Activated T-cell treated with anti-CD3 and anti-CD28 coated beads, Interleukin-2, amount 50 U/mL, for 4 hours (primary cell): ENCODE measurements at places on chromosomes 11 and 22.

GRCh38 chr11:35664977-35665441 is 2.4 kb downstream of the TRIM44 start:
- DNase-seq = no peak

DNA sequence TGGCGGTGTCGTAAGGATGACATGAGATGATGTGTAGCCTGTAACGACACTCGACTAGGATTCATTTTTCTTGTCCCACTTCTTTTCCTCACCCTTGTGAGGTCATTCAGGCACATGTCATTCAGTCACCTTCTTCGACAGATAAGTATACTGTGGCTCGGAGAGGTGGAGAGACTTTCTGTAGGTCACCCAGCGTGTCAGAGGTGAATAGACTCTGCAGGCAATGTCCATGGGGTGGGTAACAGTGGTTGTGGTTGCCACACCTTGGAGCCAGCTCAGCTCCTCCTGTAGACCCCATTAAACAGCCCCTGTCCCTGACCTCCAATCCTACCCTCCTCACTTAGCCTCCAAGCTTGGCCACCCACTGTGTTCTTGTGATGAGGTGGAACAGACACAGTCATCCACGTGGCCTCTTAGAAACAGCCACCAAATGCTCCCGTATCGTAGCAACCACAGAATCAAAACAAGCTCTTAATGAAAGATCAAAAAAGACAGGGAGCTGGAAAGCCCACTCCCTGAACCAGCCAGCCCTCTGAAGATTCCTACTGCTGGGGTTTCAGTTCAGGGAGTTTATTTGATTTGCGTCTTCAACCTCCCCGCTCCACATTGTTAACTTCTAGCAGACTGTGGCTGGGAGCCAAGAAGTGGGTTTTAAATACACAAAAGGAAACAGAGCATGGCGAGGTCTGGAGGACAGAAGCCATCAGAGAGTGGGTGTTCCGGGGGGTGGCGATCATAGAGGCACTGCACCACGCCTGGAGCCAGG is 89.0 kb upstream of the GRK3 start:
- DNase-seq = no peak

DNA sequence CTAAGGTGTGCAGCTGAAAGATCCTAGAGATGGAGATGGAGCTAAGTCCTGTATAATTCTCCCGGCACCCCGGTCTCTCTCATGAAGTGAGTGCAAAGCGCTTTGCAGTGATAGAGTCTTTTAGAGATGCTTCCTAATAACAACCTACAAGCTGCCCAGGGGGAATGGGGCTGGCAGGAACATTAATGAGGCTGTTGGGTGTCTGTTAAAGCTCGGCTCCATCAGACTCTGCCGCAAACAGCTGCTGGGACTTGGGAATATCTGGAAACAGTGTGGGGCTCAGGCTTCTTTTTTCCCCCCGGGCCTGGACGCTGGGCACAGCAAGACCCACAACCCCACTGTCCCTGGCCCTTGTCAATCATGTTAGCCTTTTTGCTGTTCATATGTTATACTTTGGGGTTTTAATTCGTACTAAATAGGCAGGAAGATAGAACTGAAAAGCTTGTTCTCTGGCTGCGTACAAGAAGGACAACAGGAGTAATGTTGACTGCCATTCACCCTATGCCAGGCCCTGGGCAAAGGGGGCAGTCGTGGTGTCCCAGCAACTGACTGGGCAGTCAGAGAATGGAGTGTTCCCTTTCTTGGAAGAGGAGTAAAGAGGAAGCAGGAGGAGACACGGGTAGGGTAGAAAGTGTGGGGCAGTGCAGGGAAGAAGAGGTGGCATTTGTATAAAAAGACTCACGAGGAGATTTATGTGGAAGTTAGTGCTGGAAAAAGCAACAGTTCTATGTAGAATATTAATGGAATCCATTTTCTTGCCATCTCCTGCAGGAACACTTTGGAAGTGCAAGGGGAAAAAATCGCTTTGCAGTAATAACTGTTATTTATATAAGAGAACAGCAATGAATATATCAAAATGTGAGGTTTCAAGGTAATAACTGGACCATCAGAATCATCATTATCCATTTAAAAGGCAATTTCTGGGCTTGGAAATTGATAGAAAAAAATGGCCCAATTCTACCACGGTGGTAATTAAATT is 232.8 kb downstream of the GRIK4 start:
- DNase-seq = no peak

DNA sequence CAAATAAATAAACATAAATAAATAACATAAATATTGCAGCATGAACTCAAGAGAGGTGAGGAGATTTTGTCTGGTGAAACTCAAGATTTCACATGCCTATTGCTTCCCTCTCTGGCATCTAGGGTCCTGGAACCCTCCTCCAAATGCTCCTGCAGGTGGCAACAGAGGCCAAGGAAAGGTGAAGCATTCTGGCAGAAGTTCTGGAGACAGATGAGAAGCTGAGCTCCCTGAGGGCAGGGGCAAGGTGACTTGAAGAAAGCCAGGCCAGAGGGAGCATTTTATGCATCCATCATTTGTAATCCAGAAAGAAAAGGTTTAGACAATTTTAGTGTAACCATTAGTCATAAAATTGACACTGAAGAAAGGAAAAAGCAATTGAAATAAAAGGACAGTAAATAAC is 64.9 kb downstream of the ENDOD1 start:
- peak; percentile 58 for DNase-seq

- DNase-seq = no peak
Measured at GRCh38 chr11:118524757-118525470, 2.4 kb upstream of the TTC36 start.

- no peak for DNase-seq
Measured at GRCh38 chr11:126391286-126391954, 35.9 kb downstream of the ST3GAL4 start.

DNA sequence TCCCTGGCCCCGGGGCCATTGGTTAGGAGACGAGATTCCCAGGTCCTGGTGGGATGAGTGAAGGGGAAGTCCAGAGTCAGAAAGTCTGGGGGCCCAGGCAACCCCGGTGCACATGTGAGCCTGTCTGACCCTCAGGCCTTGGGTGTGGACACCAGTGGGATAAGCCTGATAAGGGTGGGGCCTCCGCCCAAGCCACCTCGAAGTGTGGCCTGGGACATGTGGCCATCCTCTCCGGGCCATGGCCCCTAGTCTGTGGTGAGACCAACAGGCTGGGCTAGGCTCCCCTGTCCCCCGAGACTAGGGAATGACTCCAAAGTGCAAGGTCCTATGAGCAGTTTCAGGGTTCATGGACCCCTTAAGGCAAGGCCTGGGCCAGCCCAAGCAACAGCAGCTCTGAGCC is 6.3 kb downstream of the CABP7 start:
- DNase-seq = no peak

GRCh38 chr11:122050021-122050690 is 65.9 kb downstream of the BLID start:
- DNase-seq = no peak

DNA sequence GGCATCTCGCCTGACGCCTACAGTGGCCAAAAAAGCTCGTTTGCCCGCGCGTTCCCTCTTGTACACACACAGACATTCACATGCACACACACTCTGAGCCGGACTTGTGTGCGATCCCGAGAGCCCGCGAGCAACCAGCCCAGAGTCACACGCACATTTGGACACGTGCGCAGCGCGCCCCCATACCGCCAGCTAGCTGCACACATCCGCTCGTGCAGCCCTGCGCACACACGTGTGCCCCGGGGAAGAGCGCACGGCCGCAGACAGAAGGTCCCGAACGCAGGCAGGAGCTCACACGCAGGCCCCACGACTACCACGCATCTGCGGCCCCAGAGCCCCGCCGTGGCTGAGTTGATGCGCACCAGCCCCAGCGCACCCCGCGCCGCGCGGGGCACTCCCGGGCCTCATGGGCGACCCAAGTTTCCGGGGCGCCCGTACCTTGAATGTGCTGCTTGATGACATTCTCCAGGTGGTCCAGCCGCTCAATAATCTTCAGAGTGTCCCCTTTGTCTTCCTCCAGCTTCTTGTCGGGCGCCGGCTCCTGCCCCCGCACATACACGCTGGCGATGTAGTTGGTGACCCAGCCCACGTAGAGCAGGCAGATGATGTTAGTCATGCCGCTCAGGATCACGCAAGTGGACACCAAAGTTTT is 758 bp downstream of the GALNT18 start:
- no peak for DNase-seq

DNA sequence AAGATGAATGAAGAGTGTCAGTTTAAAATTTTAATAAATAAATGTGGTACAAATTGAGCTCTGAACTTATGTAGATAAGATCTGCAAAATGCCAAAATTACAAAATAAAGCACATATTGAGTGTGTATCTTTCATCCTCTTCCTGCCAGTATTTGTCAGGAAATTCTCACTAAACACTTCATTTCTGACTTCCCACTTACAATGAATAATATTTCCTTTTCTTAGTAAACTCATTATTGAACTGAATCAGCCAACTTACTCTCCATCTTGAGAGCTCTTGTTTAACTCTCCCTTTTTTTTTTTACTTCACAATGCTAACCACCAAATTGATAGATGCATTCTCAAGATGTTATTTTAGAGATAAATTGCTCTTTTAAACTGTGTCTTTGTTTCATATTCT is 1230.2 kb downstream of the JRKL start:
- no peak for DNase-seq

DNA sequence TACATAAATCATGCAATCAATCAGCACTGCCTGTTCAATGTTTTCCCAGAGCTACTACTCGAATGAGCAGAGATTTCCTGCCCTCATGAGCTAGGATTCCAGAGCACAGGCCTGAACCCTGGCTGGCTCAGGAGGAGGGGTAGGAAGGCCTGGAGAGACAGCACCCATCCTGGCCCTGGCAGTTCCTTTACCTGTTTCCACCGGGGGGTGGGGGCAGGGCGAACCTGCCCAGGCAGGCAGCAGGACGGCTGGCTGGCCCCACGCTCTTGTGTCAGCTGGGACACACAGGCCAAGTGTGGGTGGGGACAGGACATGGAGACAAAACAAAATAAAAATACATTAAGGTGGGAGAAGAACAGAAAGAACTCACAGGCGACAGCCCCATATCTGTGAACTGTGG is 109.8 kb upstream of the BID start:
- no peak for DNase-seq

- DNase-seq = no peak
Measured at GRCh38 chr11:114064216-114064615, 4.7 kb downstream of the ZBTB16 start.

DNA sequence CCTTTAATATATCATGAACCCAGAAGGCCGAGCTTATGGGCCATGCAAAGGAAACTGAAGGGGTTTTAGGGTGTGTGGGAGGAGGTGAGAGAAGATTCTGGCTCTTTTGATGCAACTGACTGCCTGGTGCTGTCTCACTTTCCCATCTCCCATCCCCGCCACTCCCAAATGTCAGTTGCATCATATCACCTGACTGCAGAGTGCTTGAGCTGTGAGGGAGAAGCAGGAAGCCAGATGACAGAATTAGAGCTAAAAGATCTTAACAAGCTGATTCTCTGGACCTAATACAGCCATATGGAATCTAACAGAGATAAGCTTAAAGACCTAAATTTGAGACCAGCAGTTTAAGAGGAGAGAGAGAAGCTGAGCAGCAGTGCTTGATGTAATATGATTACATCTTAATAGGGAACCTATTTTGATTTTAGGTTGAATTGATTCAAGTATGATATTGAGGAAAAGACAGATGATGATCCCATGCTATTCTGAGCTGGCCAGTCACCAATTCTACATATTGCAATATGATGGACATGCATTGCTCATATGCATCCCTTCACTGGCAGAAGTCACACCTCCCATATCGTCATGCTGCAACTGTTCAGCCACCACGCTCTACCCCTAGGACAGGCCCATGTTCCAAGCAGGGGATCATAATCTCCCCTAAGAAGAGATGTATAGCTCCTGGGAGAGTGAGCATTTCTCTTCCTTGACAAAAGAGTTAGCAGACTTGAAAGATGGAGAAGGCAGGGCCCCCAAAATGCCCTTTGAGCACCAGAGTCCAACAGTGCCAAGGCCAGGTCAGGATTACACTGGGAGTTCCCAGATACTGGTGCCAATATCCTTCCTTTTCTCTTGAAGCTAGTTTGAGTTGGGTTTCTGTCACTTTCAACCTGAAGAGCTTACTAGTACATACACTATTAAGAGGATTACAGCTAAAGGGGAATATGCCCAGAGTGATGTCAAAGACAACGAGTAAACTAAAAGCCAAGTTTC is 44.9 kb downstream of the PLEKHA7 start:
- no peak for DNase-seq

DNA sequence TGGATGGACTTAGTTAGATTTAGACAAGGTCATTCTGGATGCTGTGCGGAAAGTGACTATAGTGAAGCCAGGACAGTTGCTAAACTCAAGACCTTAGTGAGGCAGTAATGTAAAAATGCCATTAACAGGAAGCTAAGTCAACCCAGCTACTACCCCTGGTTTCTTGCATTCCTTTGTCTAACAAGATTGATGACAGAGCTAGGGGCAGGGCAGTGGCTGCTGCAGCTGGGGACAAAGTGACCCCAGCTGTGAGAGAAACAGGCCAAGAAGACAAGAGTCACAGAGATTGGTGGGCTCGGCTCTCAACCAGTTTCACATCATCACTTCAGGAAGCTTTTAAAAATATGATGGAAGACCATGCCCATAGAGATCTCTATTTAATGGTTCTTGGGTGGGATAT is 110.4 kb upstream of the POU2AF2 start:
- DNase-seq = no peak

- DNase-seq = no peak
Measured at GRCh38 chr11:69073469-69073868, 24.7 kb downstream of the TPCN2 start.

DNA sequence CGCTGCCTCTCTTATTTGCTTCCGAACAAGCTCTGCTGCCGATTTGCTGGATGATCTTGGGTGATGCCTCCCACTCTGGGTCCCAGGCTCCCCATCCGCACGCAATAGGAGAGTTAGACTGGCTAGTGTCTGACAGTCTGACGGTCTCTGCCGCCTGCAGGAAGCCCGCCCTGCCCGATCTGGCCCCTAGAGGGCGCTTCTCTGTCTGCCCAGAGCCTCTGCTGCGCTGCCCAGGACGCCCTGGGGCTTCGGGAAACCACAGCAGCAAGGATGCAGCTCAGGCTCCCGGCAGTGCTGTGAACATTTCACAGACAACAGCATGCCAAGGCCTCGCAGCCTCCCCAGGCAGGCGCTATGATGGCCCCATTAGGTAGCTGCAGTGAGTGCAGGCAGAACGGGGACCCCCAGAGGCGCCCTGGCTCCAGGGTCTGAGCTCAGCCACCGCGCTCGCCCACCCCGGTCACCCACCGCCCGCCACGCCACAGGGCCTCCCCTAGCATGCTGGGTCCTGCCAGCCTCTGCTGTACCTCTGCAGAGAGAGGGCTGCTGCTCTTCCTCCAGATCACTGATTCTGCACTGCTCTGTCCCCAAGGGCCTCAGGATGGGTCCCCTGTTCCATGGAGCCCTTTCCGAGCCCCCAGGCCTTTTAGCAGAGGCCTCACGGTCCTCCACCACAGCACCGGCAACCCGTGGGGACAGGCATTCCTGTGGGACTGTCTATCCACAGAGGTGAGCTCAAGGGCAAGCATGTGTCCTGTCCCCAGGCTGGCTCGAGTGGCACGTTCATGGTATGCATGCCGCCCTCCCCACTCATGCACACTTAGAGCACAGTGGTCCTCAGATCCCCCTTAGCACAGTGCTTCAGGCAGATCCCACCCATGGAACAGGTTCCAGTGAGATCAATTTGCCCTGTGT is 4.3 kb upstream of the BAIAP2L2 start:
- peak; percentile 75 for DNase-seq

- DNase-seq = no peak
Measured at GRCh38 chr11:42521994-42522393, 789.8 kb upstream of the API5 start.
